ENCODE measurements at places on chromosomes 12 and 14. TPM values are rescaled to one million over a fixed set of nuclear protein-coding genes. Genes with fewer than 3 reads are reported as not detected.
A peak's percentile ranks its signal among the peaks of the same experiment; 100 is the strongest.

CLEC4D gene
- not detected for polyA plus RNA-seq

DNA sequence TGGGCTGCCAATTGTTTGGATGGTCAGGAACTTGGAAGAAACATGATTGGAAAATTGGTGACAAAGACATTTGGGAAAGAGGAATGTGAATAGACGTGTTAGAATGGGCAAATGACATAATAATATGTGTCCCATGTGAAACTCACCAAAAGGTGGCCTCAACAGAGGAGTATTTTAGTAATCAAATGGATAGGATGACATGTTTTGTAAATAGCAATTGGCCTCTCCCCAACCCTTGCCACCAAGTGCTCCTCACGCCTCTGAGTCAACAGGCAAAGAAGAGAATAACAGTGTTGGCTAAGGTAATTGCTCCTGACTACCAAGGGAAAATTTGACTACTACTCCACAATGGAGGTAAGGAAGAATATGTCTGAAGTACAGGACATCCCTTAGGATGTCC, 81.4 kb downstream of the ATXN7L3B start:
- DNase-seq = no peak

- DNase-seq = no peak
Observed at GRCh38 chr12:47361389-47362021, 281.7 kb upstream of the AMIGO2 start.

IRAK3 gene
- polyA plus RNA-seq = 29.4 TPM

CLEC2B gene
- 30.8 TPM for polyA plus RNA-seq

GRCh38 chr14:81534510-81535074, 939 bp upstream of the SEL1L start:
- no peak for DNase-seq

DNA sequence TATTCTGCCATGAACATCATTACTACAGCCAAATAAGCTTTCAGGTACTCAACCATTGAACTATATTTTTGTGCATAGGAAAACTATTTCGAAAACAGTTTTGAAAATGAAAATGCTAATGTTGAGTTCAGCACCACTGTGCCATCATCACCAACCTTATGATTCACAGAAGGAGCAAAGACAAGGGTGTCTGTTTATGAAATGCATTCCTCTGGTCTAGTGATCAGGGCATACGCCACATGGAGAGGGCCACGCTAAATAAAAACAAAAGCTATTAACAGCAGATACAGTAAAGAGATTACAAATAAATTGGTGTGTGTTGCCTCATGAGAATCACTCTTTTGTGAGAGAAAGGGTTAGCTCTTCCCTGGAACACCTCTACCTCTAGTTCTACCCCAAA, 43.2 kb upstream of the BMAL2 start:
- DNase-seq = no peak

DNA sequence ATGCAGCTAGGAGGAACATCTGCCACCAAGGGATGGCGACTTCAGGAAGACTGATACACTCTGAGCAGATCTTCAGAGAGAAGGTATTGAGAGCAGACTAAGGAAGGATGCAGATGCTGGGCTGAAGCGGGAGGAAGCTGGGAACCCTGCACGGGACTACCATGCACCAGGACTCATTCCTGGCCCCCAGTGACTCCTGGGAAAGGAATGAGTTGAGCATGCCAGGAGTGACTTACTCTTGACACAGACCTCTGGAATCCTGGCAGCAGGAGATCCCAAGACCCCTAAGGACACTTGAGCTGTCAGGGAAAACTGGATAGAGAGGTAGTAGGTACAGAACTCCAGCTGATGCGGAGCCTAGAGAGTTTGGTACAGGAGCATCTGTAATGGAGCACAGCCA, 336.1 kb downstream of the RPS29 start:
- no peak for DNase-seq

ZDHHC22 gene
- not detected for polyA plus RNA-seq

DNA sequence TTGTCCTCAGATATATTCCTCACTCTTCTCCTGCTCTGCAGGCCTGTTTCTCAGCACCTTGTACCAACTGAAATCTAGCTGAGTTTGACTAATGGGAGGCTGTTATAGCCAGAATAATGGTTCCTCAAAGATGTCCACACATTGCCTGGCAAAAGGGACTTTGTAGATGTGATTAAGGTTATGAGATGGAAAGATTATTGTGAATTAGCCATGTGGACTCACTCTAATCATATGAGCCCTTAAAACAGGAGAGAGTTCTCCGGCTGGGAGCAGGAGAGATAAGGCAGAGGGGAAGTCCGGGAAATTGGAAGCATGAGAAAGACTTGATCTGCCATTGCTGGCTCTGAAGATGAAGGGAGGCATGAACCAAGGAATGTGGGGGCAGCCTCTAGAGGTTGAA, 40.0 kb upstream of the KTN1 start:
- DNase-seq = no peak

DNA sequence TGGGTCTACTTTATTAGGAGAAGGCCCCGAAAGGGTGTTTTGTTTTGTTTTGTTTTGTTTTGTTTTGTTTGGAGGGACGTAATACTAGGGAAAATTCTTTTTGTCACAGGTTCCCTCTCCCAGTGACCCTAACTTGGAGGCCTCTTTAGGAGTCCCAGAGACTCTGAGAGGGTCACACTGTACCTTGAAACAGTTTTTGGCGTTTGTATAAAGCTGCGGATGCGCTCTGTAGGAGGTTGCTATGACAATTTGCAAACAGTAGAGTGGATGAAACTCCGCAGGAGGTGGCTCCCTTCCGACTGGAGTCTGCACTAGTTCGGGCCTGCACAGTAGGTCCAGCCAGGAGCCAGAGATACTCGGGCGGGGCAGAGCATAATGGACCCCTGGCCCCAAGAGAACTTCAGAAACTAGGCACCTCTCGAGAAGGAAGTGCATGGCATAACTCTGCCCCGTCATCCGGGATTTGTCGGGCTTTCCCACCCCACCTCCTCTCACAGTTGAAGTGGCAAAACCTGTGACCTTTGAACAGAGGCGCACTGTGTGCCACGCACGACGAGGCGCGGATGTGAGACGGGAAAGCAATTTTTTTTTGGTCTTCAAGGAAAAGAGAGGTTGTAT, 1.3 kb upstream of the DYRK2 start:
- no peak for DNase-seq

- no peak for DNase-seq
Observed at GRCh38 chr12:13942826-13943225, 38.6 kb downstream of the GRIN2B start.

- no peak for DNase-seq
Observed at GRCh38 chr12:7127916-7128626, 618 bp downstream of the RBP5 start.

- no peak for DNase-seq
Observed at GRCh38 chr14:47300796-47301195, 374.6 kb downstream of the MDGA2 start.

MYH6 gene
- not detected for polyA plus RNA-seq

CFAP251 gene
- polyA plus RNA-seq = 3.8 TPM

- DNase-seq = peak; percentile 31
Observed at GRCh38 chr12:122471324-122472226, 29.2 kb downstream of the ZCCHC8 start.

DNA sequence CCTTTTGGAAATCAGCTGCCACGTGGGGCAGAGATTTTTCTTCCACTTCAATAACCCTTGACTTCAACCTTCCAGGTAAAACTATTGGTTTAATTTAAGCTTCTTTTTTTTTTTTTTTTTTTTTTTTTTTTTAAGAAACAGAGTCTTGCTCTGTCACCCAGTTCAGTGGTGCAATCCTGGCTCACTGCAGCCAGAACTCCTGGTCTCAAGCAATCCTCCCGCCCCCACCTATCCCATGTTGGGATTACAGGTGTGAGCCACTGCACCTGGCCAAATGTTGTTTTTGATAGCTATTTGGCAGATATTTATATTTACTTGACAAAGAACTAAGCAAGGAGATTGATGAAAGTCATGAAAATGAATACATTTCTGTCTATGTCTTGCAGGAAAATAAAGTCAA, 65.1 kb downstream of the SINHCAF start:
- DNase-seq = no peak

ARHGAP9 gene
- polyA plus RNA-seq = 4.4 TPM

GRCh38 chr12:9895215-9895971, 14.1 kb downstream of the KLRF2 start:
- DNase-seq = no peak

Measured in right lung (tissue), 10 donors.